Thymus (tissue), 14 donors: ENCODE measurements at places on chromosomes 6 and 20.

DNA sequence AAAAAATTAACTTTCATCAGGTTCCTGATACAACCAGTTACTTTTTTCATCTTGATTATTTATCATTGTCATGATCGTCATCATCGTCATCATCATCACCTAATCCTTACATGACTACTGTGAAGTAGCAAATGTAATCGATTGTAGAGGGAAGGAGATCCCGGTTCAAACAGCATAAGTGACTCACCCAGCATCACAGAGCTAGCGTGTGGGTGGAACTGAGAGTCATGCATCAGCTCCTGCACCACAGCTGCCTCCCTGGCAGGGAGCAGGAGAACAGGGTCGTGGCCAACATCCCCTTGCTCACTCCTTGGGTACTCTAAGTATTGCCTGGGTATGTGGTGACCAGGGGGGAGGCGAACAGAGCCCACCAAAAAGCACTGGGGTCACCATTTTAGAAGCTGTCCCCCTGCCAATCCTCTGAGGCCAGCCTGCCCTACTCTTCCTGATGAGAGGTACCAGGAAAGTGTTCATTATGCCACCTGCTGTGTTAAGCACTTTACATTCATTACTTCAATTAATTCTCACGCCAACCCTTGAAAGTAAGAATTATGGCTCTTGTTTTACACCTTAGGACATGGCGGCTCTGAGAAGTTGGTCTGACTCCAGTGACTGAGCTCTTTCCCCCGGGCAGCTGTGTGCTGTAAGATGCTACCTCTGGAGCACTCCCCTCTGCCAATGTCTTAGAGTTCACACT is 425.2 kb downstream of the CD83 start:
- H3K4me1 ChIP-seq = peaks cover 25% of the 10 kb centered on the region
- H3K27ac ChIP-seq = no peak overlapping the region
- no peak for DNase-seq

DNA sequence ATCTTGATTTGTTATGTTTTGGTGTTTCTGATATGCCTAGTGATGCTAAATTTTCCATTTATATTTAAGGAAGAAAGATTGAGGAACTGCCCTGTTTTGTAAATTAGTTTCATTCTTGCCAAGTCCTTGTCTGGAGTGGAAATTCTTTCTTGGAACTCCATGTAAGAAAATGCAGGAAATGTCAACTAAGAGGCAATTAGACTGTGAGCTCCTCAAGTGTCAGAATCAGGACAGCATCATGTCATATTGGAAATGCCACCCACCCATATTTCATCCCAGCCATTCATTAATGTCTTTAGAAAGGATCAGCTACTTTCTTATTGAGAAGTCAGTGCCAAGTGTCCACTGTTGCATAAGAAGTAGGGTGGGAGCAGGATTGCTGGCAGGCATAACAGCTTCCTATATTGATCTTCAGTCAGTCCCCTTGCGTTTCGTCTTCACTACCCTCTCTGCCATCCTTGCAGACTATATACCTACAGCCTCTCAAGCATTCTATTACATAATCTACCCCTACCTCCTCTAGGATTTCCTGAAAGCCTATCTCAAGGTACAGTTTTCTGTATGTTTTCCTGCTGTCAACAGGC is 42.4 kb downstream of the HAO1 start:
- H3K27ac ChIP-seq = no peak overlapping the region
- no peaks in the 10 kb centered on the region for H3K4me1 ChIP-seq
- H3K27me3 ChIP-seq = no peaks in the 10 kb centered on the region
- H3K36me3 ChIP-seq = no peaks in the 10 kb centered on the region
- DNase-seq = no peak
- H3K4me3 ChIP-seq = no peak overlapping the region

DNA sequence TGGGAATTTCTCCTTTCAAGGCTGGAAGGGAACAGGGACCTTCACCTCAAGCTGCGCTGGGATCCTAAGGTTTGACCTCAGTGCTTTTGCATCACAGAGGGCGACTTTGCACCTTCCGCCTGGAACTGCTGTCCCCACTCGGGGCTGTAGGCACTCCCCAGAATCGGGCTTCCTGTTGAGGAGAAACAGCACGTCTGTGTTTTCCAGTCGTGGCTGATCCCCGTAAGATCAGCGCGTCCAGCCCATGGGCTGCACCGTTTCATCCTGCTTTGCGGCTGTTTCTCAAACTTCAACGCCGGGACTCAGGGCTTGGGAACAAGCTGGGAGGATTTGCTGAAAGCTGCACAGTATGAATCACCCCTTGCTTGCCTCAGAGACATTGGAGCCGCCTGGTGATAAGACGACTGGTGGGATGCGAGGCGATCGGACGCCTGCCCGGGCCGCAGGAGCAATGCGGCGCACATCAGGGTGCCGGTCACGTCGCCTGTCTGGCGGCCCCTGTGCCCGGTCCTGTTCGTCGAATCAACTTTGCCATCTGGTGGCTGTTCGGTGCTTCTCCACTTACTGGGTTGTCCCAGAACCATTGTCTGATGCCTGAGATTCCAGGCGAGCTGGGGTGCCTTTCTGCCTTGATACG is 53.6 kb upstream of the FRMD1 start:
- H3K4me1 ChIP-seq = no peaks in the 10 kb centered on the region
- no peaks in the 10 kb centered on the region for H3K36me3 ChIP-seq
- peaks cover 29% of the 10 kb centered on the region for H3K27me3 ChIP-seq
- no peak overlapping the region for H3K27ac ChIP-seq

DNA sequence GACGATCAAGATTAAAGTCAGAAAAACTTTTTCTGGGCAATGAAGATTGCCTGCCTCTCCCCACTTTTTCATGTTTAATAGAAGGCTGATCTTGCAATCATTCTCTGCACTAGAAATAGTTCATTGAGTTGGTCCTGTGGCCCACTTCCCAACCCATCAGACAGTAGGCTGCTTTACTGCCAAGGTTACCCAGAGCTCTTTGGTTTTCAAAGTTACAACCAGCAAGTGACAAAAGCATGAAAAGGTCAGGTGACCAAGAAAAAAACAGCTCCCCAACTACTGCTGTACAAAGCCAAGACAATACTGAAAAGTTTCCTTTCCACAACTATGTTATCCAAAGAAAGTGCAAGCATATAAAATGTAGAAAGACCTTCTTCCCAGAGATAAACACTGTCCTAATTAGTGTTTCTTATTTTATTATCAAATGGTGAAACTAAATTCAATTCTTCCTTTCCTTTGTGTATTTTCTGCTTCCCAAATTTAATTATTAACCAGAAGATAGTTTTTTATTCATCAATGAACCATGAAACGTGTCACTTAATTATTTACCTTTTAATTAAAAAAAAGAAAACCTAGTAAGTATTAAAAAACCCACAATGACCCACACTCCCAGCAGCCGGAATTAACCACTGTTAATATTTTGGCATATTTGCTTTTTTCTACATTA is 16.6 kb downstream of the DNAAF9 start:
- H3K27me3 ChIP-seq = no peaks in the 10 kb centered on the region
- H3K27ac ChIP-seq = no peak overlapping the region
- H3K36me3 ChIP-seq = no peaks in the 10 kb centered on the region
- no peak overlapping the region for H3K4me3 ChIP-seq
- H3K4me1 ChIP-seq = no peaks in the 10 kb centered on the region

- no peaks in the 10 kb centered on the region for H3K4me1 ChIP-seq
- no peak for DNase-seq
- H3K4me3 ChIP-seq = no peak overlapping the region
- no peaks in the 10 kb centered on the region for H3K27me3 ChIP-seq
These were observed 138.7 kb downstream of the FOXO3 start for GRCh38 chr6:108699290-108700041.

GRCh38 chr6:127878115-127878514 is 22.7 kb downstream of the THEMIS start:
- H3K36me3 ChIP-seq = peaks cover 24% of the 10 kb centered on the region
- H3K27ac ChIP-seq = no peak overlapping the region
- H3K27me3 ChIP-seq = no peaks in the 10 kb centered on the region
- H3K4me3 ChIP-seq = no peak overlapping the region
- no peak for DNase-seq
- peaks cover 7% of the 10 kb centered on the region for H3K4me1 ChIP-seq

DNA sequence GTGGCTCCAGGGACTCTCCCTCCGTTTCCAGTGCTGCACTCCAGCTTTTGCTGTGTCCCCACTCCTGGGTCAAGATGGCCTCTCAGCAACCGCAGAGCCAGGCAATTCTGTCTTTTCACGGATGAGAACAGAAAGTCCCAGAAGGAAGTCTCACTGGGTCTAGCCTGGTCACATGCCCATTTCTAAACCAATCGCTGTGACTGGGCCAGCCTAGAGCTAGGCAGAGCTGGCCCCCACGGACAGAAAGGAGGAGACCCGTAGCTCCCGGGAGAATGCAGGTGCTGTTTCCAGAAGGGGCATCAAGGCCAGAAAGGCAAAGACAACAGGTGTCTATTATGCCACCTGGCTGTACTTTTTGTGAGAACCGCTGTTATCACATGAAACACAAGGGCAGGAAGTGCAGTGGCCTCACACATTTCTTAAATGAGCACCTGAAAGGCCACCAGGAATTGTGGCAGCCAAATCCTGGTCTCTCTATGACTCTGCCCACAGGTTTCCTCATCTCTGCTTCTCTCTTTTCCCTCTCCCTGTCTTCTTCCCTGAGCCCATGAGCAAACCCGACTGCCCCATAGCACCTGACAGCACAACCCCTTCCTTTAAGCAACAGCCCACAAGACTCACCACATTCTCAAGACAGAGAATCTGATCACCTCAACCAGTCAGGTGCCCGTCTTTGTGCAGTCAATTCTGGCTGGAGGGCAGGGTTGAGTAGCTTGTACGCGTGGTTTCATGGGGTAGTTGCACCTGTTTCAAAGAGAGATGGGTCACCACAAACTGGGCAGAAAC is 37.1 kb upstream of the B4GALT5 start:
- peaks cover 2% of the 10 kb centered on the region for H3K27me3 ChIP-seq
- H3K4me3 ChIP-seq = no peak overlapping the region
- H3K27ac ChIP-seq = peak overlapping the region; percentile 58
- DNase-seq = peak; percentile 51
- no peaks in the 10 kb centered on the region for H3K36me3 ChIP-seq

- no peak overlapping the region for H3K27ac ChIP-seq
- H3K4me3 ChIP-seq = no peak overlapping the region
- H3K36me3 ChIP-seq = no peaks in the 10 kb centered on the region
- no peak for DNase-seq
These were observed 75.8 kb downstream of the EFHC1 start for GRCh38 chr6:52495922-52496321.

DNA sequence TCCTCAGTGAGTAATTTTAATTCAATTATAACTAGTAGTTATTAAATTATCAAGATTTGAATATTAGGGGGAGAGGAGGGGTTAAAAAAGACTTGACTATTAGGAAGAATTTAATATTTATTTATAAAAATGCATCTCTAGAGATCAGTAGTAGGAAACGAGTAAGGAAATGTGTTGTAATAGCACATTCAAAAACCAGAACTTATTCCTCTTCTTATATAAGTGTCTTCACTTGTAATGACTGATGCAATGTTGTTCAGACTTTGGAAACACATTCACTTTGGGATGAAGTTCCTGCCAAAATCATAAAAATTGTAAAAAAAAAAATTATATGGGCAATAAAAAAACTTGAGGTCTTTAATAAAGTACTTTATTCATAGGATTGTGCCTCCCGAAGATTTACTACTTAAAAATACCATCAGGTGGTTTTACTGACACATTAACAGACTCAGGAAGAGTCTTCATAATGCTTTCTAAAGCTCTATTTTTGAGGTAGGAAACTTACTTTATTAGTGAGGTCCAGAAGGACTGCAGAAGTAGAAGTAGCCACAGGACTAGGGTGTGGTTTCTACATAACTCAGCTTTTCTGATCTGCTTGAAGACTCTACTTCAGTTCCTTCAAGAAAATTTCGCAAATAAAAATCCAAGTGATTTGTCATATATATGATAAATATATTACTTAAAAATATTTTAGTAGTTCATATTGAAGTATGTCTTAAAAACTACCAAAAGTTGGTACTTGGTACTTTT is 59.8 kb downstream of the CCDC170 start:
- no peak overlapping the region for H3K4me3 ChIP-seq
- H3K27ac ChIP-seq = no peak overlapping the region
- H3K27me3 ChIP-seq = no peaks in the 10 kb centered on the region
- no peak for DNase-seq
- H3K4me1 ChIP-seq = no peaks in the 10 kb centered on the region

DNA sequence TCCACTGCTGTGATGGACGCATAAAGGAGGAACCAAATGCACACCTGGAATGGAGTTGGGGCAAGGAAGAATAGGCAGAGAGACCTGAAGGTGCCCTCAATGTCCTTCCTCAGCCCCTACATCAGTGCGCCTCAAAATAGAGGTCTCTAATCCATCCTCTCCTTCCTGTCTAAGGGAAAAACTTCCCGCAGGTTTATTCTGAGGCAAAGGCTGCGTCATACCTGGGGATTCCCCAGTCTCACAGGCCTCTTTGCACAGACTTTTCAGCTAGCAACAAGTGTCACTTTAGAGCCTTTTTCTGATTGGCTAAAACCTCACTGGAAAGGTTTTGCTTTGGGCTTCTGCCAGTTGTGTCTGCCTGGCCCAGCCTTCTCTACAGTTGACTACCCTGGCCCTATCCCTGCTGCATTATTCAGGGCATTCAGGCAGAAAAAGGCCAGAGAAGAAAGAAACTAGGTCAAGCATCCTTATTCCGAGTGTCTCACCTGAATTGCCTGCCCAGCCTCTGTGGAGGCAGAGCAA is 1.8 kb upstream of the HLA-DQB1 start:
- no peak overlapping the region for H3K4me3 ChIP-seq
- no peaks in the 10 kb centered on the region for H3K36me3 ChIP-seq

DNA sequence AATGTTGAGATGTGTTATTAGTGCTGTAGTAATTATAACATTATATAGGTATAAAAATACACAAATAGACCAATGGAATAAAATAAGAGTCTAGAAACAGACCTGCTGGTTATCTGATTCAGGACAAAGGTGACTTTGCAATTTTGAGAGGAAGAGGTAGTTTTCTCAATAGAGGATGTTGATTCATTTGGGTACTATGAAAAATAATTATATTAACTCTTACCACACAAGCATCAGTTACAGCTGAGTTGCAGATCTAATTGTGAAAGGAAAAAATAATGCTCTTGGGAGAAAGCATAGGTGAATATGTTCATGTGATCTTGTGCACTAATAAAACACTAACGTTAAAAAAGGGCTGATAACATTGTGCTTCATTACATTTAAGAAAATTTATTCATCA is 103.0 kb downstream of the BCKDHB start:
- H3K27ac ChIP-seq = no peak overlapping the region
- no peak for DNase-seq
- no peaks in the 10 kb centered on the region for H3K4me1 ChIP-seq
- H3K27me3 ChIP-seq = no peaks in the 10 kb centered on the region
- H3K36me3 ChIP-seq = no peaks in the 10 kb centered on the region

DNA sequence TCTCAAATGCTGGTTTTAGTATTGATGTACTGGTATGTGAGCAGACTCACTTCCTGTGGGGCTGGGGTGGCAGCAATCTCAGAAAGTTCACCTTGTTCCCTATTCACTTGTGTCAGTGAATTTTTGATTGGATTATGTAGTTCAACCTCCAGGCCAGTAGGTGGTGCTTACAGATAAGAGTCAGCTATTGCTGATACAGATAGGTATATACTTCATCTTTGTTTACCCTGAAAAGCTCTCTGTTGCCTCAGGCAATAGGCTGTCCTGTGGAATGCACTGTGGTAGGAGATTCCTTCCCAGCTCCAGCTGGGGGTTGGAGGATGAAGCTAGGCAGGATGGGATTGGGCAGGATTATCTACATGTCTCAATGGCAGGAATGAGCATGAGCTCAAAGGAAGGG is 851.2 kb upstream of the EYS start:
- DNase-seq = no peak
- H3K4me1 ChIP-seq = no peaks in the 10 kb centered on the region
- H3K27me3 ChIP-seq = no peaks in the 10 kb centered on the region
- no peak overlapping the region for H3K4me3 ChIP-seq
- no peaks in the 10 kb centered on the region for H3K36me3 ChIP-seq
